KBM-7 (cell line): ENCODE measurements at places on chromosomes 7 and 10.

DNA sequence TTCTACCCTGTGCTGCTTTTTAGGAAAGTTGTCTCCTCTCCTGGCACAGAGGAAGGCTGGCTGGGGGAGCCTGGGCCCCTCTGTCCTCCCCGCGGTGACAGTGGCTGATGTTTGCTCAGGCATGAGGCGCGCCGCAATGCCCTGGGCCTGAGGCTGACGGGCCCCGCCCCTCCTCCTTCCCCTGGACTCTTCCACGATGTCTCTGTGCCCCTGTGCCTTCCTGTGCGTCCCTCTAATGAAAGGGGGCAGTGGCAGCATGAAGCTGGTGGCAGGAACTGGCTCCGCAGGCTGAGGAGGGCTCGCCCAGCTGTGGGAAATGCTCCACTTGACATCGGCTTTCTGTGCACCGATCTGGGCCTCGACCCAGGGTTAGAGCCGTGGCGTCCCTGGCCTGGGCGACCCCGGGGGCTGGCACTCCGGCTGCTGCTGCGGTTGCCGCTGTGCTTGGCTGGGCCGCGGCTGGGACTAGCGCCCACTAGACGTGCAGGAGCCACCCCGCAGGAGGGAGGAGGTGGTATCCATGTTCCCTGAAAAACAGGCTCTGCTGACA, 67.9 kb downstream of the ZNF680 start:
- DNase-seq = no peak

DNA sequence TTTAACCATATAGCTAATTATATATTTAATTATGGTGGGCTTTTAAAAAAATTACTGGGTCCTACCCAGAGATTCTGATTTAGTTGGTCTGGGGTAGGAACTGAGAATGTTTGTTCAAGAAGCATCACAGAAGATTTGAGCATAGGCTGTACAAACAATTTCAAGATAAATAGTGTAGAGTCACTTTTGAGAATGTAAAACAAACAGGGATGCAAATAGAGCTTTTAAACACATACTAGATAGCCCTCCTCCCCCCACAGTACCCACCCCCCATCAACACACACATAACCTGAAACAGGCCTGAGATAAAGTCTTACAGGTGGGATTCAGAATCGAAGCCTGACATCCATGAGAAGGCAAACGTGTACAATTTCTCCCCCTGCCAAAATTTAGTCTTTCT, 15.6 kb upstream of the REEP3 start:
- no peak for DNase-seq

DNA sequence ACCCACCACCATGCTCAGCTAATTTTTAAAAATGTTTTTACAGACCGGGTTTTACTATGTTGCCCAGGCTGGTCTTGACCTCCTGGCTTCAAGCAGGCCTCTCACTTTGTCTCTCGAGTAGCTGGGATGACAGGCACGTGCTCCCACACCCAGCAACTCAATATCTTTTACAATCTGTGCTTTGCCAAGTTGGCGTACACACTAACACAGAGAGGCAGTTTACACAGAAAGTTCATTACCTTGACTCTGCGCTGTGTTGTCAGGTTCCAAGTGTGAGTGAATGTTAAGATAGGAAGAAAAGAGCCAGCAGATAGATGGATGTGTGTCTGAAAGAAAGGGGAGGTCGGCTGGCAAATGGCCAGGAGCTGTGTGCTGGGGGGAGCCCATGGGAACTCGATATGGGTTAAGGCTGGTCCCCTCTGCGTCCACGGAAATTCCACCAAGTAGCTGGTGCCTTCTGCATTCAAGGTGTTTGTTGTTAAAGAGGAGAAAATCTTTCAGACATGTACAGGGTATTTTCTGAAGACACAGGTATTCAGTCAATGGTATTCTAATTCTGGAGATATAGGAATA, 299.8 kb downstream of the CAMK1D start:
- DNase-seq = no peak

DNA sequence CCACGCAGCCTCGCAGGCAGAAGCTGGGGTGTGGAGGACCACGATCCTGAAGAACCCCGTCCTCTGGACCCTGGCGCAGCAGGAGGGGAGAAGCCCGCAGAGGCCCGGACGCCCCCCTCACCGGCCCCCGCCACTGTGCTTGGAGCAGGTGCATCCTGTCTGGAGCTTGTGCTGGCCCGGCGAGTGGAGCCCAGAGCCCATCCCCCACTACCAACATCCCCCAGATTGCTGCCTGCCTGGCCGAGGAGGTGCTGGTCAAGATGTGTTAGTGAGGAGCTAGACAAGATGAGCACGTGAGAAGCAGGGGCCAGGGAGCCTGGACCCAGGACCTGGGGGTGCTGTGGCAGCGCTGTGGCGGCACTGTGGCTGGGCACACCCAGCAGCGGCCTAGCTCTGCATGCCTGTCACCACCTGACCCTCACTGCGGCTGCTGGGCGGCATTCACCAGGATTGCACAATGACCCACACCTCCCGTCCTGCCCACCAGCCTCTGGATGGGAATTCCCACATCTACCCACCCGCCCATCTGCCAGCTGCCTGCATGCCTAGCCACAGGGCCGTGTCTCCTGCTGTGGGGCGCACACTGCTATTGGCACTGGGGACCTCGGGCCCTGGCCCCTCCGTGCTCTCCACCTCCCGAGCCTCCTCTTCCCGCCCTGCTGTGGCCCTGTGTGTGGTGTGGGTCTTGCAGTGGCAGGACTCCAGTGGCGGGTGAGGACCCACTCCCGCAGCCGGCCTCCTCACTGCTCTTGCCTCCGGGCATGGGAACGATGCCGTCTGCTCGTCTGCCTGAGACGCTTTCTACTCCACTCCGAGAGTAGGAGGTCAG, 11.8 kb downstream of the GPR146 start:
- no peak for DNase-seq

- no peak for DNase-seq
These were observed 18.5 kb upstream of the SEM1 start for GRCh38 chr7:96728139-96728538.

DNA sequence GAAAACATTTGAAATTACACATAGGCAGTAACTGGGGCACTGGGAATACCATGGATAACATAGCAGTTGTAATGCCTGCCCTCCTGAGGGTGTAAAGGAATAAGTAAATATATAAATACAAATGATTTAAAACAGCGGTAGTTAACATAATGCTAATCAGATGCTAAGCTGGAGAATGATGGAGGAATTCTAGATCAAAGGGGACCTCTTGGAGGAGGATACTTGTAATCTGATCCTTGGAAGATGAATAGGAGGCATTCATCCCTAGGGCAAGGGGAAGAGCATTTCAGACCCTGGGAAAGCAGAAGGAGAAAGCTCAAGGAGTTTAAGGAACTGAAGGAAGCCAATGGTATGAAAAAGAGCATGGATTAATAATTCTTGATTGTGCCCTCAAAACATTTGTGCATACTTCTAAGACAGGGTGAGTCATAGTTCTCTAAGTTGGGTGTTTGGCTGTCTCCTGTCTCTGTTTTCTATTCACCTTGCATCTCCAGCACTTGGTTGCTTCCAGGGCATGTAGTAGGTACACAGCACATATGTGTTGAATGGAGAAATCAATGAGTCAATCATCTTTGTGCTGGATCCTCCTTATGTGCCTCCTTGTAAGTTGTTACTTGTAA, 54.8 kb upstream of the PLPP4 start:
- no peak for DNase-seq

DNA sequence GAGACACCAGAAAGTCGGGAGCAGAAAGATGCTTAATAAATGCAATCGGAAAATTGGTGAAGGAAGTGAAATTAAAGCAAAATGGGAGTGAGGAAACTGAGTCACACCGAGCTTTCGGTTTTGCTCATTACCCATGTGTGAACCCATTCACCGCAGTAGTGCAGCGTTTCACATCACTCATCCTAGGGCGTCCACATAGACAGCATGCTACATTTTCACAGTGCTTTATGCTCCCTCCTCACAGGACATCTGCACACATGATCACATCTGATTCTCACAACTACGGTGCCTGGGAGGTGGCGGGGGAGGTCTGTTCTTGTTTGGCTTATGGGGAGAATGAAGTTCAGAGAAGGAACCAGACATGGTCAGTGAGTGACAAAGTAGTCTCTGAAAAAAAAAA, 36.6 kb upstream of the ATP6V0A4 start:
- DNase-seq = no peak

GRCh38 chr7:27992755-27993493, 187.7 kb downstream of the JAZF1 start:
- no peak for DNase-seq

- DNase-seq = no peak
These were observed 270.1 kb upstream of the MTPN start for GRCh38 chr7:136247211-136247610.

GRCh38 chr10:5385224-5385623, 19.4 kb downstream of the TUBAL3 start:
- no peak for DNase-seq

DNA sequence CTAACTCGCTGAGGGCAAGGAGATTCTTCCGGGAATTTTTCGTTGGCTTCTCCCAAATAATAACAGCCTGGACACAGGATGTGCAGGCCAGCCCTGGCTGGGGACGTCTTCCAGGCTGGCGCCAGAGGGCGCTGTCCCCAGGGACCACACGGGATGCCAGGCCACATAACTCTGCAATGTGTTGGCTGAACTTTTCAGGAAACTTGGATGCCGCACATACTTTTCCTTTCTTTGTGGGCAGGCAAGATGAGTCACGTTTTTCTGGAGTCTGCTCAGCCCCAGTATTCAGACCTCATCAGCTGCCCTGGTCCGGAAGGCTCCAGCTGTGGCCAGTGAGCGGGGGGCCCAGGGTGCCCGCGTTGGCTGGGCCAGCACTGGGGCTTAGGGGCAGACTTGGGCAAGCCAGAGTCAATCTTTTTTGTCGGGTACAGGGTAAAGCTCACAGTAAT, 122.7 kb downstream of the PRKAG2 start:
- DNase-seq = peak; percentile 57

GRCh38 chr7:121547544-121548092, 151.5 kb upstream of the FAM3C start:
- peak; percentile 56 for DNase-seq

GRCh38 chr7:71795410-71795809, 616.7 kb downstream of the CALN1 start:
- DNase-seq = no peak

- no peak for DNase-seq
These were observed 26.5 kb downstream of the HDAC9 start for GRCh38 chr7:18521945-18522566.

GRCh38 chr10:95456516-95456915, 104.7 kb downstream of the SORBS1 start:
- no peak for DNase-seq

- DNase-seq = no peak
These were observed 51.2 kb downstream of the ST8SIA6 start for GRCh38 chr10:17403161-17403560.

DNA sequence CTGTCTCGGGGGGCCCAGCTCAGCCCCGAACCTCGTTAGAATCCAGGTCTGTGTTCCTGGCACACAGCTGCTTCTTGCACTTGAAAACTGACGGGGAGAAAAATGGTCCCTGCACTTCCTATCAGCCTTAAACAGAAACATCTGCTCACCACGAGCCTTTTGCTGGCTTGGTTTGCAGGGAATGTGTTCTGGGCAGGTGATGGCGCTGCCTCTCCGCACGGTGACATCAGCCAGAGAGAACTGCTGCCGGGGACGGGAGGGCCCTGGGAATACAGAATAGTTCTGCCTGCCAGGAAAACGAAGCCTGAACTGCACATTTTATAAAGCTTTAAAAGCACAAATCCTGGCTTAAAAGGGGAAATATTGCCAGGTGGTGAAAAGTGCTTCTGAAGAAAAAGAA, 622.5 kb downstream of the TYW1 start:
- no peak for DNase-seq

- DNase-seq = no peak
These were observed 2.3 kb downstream of the CDH23 start for GRCh38 chr10:71398976-71399375.

DNA sequence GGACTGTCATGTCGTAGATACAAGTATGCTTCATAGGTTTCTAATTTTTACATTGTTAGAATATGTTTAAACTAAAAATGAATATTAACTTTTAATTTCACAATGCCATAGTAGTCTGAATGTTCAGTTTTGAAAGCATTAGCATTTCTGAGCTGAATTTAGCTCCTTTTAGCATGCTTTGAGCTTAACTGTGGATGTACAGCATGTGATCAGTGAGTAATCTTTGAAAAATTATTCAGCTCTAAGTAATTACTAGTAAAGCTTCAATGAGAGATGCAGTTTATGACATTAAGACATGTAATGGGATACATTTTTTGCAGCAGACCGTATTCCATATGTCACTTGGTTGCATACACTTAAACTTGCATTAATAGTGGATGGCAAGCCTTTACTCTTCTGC, 114.1 kb upstream of the WNT16 start:
- no peak for DNase-seq
